ENCODE measurements at places on chromosomes 16 and 17.

- DNase-seq: no peak
These were observed 11.9 kb upstream of the GLIS2 start for GRCh38 chr16:4303973-4304372.

DNA sequence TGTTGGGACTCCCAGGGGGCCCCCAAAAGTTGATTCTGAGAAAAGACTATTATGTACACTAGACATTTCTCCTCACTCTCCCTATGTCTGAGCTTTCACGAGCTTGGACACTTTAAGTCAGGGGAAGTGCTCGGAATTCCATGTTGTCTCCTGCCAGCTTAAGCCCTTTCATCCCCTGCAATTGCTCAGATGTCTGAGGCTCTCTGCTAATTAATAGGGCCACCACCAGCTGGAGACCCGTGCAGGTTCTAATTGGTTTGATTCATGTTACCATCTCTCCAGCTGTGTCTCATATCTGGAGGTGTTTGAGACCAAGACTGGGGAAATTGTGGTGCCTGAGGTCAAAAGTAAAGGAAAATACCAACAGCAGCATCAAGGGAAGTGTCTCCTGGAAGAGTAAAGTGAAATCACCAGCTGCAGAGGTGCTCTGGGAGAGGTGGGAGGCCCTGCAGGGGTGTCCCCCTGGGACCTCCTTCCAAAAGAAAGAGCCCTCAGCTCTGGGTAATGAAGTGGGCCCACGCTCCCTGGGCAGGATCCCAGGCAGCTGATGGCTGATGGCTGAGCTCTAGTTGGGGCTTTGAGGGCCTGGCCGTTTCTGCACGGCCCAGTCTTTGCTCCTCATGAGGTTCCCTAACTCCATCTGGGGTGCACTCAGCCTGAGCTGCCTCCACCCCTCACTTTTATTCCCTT lies 5.8 kb upstream of the UTS2R start:
- no peak for DNase-seq

DNA sequence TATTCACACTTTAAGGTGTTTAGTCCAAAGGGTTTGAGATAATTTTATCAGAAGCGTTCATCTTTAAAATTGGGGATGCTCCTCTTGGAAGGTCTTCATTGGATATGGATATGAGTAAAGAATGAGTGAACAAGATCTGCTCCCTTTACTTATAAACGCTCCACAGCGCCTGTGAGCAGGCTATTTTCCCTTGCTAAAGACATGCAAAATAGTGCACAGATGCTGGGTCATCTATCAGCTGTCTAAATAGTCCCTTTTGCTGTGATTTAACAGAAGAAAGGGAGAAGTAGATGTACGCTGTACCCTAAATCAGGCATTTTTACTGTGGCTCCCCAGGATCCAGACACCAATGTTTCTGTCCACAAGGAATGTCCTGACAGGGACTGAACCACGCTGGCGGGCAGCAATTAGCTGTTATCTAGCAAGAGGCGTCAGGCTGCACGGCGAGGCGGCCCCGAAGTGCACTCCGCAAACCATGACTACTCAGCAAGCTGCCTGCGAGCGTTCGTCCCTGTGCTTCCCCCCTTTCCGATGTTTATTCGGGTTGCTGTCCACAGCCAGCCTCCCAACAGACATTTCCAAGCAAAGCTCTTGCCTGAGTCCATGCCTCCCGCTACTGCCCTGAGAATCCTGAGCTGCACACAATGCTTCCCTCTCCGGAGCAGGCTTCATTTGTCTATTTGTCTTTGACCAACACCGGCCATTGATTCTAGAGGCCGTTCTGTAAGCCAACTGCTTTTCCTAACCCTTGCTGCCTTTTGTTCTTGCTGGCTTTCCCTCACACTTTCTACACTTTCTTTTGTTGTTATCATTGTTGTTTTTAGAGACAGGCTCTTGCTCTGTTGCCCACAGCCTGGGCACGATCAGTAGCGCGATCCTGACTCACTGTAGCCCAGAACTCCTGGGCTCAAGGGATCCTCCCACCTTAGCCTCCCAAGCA lies 55.7 kb upstream of the CNEP1R1 start:
- no peak for DNase-seq

- no peak for DNase-seq
These were observed 530 bp upstream of the CCL22 start for GRCh38 chr16:57358086-57358420.

- DNase-seq: no peak
These were observed 139.4 kb downstream of the ZFHX3 start for GRCh38 chr16:72908362-72909167.

- DNase-seq: no peak
These were observed 2.9 kb downstream of the PYCR1 start for GRCh38 chr17:81934098-81934757.

GRCh38 chr16:49754495-49755312 lies 101.2 kb downstream of the ZNF423 start:
- DNase-seq: no peak

DNA sequence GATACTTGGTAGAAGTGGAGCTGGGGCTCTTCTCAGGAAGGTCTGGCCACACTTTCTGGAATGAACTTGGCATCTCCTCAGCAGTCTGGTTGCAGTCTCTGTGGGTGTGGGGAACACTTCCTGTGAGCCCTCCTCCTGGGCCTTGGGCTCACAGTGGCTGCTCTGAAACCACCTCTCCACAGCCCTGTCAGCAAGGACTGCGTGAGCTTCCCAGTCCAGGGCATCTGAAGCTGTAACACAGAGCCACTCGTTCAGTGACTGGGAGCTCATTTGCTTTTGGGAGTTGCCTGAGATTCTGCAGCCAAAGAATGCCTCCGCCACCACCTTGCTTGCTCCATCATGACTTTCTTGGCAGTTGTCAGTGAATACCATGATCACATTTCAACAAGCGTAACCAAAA lies 60.0 kb downstream of the CLEC16A start:
- DNase-seq: no peak

DNA sequence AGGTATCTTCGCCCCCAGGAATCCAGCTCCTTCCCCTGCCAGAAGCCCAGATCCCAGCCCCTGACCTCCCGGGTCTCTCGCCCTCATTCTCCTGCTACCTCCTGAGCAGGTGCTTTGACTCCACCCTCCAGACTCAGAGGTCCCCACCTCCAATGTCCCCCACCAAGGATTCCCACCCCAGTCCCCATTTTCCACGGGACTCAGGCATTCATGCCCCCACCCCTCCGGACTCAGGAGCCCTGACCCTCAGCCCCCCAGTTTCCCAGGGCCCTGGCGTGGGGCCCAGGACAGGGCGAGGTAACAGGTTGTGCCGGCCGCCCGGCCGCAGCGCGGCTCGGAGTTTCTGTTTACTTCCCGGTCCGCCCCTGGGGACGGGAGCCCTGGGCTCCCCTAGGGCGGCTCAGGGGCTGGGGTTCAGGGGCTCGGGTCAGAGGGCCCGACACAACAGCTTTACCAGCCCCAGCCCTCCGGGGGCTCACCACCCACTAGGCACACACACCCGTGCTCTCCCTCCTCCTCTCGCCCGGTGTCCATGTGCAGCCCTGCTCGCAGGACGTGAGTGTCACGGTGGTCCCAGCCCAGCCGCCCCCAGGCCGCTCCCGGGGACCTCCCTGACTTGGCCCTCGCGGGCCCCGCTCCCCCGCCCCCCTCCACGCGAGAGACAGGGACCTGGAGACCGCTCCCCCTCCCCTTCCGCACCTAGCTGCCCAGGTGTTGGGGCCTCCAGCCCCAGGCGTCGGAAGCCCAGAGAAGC lies 595 bp downstream of the BICDL2 start:
- no peak for DNase-seq

DNA sequence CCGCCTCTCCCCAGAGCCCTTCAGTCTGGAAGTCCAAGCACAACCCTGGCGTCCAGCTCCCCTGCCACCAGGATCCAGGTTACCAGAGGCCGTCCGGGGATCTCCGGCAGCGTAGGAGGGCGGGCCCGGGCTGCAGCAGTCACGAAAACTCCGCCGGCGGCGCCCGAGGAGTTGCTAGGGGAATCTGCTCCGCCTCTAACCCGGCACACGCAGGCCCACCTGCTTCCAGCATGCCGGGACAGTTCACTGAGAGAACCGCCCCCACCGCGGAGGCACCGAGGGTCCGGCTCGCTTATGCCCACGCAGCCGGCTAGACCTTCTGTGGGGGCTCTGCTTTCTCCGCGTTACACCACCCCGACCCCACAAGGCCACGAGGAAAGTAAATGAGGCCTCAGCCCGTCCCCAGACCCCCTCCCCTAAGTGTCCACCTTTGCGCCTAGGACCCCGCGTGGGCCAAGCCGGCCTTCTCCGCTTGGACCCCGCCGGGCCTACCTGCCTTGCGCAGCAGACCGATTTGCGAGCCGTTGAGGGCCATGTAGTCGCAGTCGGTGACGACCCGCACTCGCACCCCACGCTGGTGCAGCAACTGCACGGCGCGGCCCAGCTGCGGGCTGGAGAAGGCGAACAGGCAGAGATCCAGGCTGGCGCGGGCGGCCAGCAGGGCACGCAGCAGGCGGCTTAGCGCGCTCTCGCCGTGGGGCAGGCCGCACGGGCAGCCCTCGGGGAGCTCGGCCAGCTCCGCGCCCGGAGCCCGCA lies 587 bp downstream of the PLD6 start:
- DNase-seq: peak; percentile 68

DNA sequence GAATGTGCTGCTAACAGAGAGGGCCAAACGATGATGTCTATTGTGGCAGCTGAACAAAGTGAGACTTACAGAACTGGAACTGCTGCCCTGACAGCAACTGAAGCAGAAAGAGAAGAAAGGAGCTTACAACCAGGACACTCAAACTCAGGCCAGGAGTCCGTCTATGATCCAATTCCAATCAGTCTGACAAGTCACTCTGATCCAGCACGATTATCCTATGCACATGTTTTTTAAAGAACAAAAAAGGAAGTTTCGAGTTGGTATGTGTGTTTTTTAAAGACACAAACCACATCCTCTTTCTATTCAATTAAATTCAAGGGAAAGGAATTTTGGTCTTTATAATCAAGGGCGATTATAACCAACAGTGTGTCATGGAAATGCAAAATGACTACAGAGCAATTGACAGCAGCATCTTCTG lies 42.4 kb upstream of the MTMR4 start:
- no peak for DNase-seq

- DNase-seq: no peak
These were observed 40.1 kb downstream of the SCNN1B start for GRCh38 chr16:23342083-23342640.

DNA sequence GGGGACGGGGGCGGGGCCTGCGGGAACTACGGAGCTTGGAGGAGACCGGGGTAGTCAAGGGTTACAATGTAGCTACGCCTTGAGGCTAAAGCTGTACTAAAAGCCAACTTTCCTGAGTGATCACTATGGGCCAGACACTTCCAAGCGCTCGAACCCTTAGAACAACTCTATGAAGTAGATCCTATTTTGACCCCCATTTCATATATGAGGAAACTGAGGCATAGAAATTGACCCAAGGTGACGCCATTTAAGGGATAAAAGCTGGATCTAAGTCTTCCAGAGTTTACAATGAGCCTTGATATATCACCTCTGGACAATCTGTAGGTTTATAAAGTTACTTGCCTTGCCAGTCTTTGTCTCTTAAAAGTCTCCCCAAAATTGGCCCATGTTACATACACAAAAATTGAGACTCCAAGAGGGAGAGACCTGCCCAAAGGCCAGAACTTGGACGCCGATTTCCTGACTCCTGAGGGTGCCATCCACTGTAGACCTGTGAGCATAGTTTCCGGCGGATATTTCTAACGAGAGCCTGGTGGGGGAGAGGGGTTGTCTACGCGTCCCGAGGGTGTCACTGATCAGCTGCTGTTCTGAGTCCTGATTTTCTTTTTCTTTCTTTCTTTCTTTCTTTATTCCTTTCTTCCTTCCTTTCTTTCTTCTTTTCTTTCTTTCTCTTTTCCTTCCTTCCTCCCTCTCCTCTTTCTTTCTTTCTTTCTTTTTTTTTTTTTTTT lies 555 bp upstream of the NCBP3 start:
- DNase-seq: no peak

GRCh38 chr16:31182391-31182790 lies 2.5 kb downstream of the FUS start:
- DNase-seq: no peak

DNA sequence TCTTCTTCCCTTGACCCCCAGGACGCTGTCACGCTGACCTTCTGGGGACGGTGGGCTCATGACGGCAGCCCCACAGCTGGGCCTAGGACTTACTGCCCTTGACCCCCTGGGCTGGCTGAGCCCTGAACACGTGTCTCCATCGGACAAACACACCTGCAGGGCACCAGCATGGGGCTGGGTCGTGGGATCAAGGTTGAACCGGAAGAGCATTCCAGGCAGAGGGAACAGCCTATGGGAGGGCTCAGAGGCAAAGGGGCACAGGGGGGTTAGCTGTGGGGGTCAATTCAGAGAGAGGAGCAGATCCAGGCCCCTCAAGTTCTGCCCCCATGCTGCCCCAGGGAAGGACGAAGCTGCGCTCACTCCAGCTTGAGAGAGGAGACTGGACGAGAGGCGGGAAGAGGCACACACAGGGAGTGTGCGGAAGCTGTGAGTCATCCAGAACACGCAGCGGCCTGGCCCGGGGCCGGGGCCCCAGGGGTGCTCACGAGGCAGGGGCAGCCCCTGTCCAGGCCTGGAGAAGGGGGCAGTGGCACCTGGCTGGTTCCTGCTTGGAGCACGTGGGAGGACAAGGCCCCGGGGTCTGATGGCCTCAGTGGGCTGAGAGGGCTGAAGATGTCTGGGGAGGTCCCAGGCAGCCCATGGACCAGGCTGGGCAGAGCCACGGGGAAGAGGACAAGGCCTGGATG lies 9.9 kb downstream of the SSTR5 start:
- no peak for DNase-seq

GRCh38 chr17:67139289-67139688 lies 94.9 kb downstream of the CACNG1 start:
- no peak for DNase-seq

- no peak for DNase-seq
These were observed 3.1 kb upstream of the TLCD2 start for GRCh38 chr17:1713160-1713877.

GRCh38 chr16:82761858-82762257 lies 135.1 kb downstream of the CDH13 start:
- DNase-seq: no peak

- DNase-seq: no peak
These were observed 204.2 kb upstream of the KCNJ16 start for GRCh38 chr17:69870751-69871199.

DNA sequence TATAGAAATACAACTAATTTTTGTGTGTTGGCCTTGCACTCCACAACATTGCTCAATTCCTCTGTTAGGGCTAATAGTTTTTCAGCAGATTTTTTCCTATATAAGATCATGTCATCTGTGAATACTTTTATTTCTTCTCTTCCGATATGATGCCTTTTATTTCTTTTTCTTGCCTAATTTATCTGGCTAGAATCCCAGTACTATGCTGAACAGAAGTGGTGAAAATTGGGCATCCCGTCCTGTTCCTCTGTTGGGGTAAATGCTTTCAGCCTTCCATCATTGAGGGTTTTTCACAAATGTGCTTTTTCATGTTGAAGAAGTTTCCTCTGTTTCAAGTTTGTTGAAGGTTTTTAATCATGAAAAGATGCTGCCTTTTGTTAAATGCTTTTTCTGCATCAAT lies 22.7 kb upstream of the TNFRSF13B start:
- no peak for DNase-seq

DNA sequence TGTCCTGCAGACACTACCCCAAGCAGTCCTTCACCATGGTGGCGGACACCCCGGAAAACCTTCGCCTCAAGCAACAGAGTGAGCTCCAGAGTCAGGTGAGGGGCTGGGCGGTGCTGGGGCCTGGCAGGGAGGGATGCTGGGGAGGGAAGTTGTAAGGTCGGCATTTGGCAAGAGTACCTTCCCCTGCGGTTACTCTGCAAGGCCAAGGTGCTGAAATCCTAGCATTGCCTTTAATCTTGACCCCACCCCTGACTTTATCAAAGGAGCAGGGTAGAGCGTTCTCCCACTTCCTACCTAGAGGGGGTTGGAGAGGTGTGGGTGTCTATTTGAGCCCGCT lies 20.5 kb downstream of the LASP1 start:
- DNase-seq: no peak
